ENCODE measurements at places on chromosomes 12 and 14. TPM values are rescaled to one million over a fixed set of nuclear protein-coding genes. Genes with fewer than 3 reads are reported as not detected.

Gene TAS2R7
- total RNA-seq, result not detected

Gene IQSEC3
- 0.24 TPM for total RNA-seq

Gene CPNE6
- not detected for total RNA-seq

Gene IFNG-AS1
- 0.41 TPM for total RNA-seq

Gene ZDHHC22
- total RNA-seq, result not detected

Gene GLI1
- 2.5 TPM for total RNA-seq

Gene KLRG1
- total RNA-seq, result 0.69 TPM

Gene AQP6
- total RNA-seq, result not detected

Gene SLC17A8
- not detected for total RNA-seq

Gene MEG3
- not detected for total RNA-seq

Gene LTA4H
- total RNA-seq, result 57.3 TPM

Gene SERPINA12
- total RNA-seq, result not detected

Gene PLCZ1
- total RNA-seq, result not detected

Gene RNASE2
- not detected for total RNA-seq

Gene BCL2L14
- total RNA-seq, result 10.4 TPM

Gene TMEM30B
- total RNA-seq, result 0.26 TPM

Gene HAL
- total RNA-seq, result 0.37 TPM

Gene SPIC
- not detected for total RNA-seq

Gene AQP5
- total RNA-seq, result not detected

Gene SIX6
- total RNA-seq, result not detected

Gene TEX22
- 7.4 TPM for total RNA-seq

Gene RNASE3
- not detected for total RNA-seq

Gene IPO8
- 41.8 TPM for total RNA-seq

Gene OAS1
- total RNA-seq, result 24.2 TPM

Gene HVCN1
- total RNA-seq, result 13.8 TPM

Gene GPR68
- 5.4 TPM for total RNA-seq

Gene TAS2R8
- total RNA-seq, result not detected

Gene MIPOL1
- total RNA-seq, result not detected

Gene APOF
- total RNA-seq, result not detected

Gene BDKRB2
- not detected for total RNA-seq

Gene SYNDIG1L
- total RNA-seq, result not detected

Gene INHBC
- not detected for total RNA-seq

Gene KRT83
- not detected for total RNA-seq

Gene HCAR3
- 0.62 TPM for total RNA-seq

Gene CRACR2A
- 28.0 TPM for total RNA-seq

Gene CMAS
- total RNA-seq, result 34.1 TPM

Gene BIN2
- total RNA-seq, result 40.9 TPM

Gene ZNF664
- total RNA-seq, result 66.9 TPM

Gene KRT77
- not detected for total RNA-seq

Gene POTEM
- not detected for total RNA-seq

Gene PEBP1
- total RNA-seq, result 200 TPM

Gene CLEC2A
- not detected for total RNA-seq

Gene CHPT1
- total RNA-seq, result 13.3 TPM

Gene INHBE
- total RNA-seq, result 0.22 TPM

Gene CD4
- 311 TPM for total RNA-seq

Gene PLEKHD1
- total RNA-seq, result not detected

Gene CLEC14A
- total RNA-seq, result not detected

Gene NELL2
- 16.4 TPM for total RNA-seq

Gene FAM181A
- not detected for total RNA-seq

Gene FKBP11
- 62.7 TPM for total RNA-seq

Gene AHNAK2
- 0.02 TPM for total RNA-seq

Gene IL22
- 3.4 TPM for total RNA-seq

Gene C12orf56
- total RNA-seq, result 0.15 TPM

Gene SDSL
- total RNA-seq, result 0.54 TPM

Gene TMEM229B
- total RNA-seq, result 1.7 TPM

All from activated T-helper 1 cell treated with anti-CD3 and anti-CD28 coated beads, Interleukin-12 subunit alpha, Interleukin-12 subunit beta, Interleukin-2, Interleukin-4 antibody, amounts not matched to agents 30 ng/mL and 10 ng/mL and 1 ng/mL, durations not matched to agents 14 hours and 24 hours and 36 hours (primary cell).